ENCODE measurements at places on chromosomes 6 and 20. TPM values are rescaled to one million over a fixed set of nuclear protein-coding genes. Genes with fewer than 3 reads are reported as not detected.

GRCh38 chr20:17202030-17202429 is 24.8 kb upstream of the PCSK2 start:
- H3K4me3 ChIP-seq, result no peak overlapping the region
- H3K27ac ChIP-seq, result no peak overlapping the region
- no peaks in the 10 kb centered on the region for H3K4me1 ChIP-seq
- no peaks in the 10 kb centered on the region for H3K36me3 ChIP-seq
- DNase-seq, result no peak

- H3K36me3 ChIP-seq, result no peaks in the 10 kb centered on the region
- H3K4me3 ChIP-seq, result no peak overlapping the region
- no peak overlapping the region for H3K27ac ChIP-seq
- H3K4me1 ChIP-seq, result peaks cover 11% of the 10 kb centered on the region
- no peak for DNase-seq
These were observed 31.2 kb upstream of the CCND3 start for GRCh38 chr6:41972826-41973225.

GRCh38 chr6:19921786-19922185 is 84.6 kb downstream of the ID4 start:
- no peak for DNase-seq
- no peak overlapping the region for H3K4me3 ChIP-seq
- no peaks in the 10 kb centered on the region for H3K27me3 ChIP-seq
- no peaks in the 10 kb centered on the region for H3K4me1 ChIP-seq

Gene PGC
- not detected for total RNA-seq

Gene SLC17A2
- total RNA-seq, result not detected

GRCh38 chr6:33172688-33173534 is 19.4 kb downstream of the COL11A2 start:
- H3K4me3 ChIP-seq, result no peak overlapping the region
- H3K27me3 ChIP-seq, result no peaks in the 10 kb centered on the region
- no peak overlapping the region for H3K27ac ChIP-seq
- DNase-seq, result peak; percentile 14

DNA sequence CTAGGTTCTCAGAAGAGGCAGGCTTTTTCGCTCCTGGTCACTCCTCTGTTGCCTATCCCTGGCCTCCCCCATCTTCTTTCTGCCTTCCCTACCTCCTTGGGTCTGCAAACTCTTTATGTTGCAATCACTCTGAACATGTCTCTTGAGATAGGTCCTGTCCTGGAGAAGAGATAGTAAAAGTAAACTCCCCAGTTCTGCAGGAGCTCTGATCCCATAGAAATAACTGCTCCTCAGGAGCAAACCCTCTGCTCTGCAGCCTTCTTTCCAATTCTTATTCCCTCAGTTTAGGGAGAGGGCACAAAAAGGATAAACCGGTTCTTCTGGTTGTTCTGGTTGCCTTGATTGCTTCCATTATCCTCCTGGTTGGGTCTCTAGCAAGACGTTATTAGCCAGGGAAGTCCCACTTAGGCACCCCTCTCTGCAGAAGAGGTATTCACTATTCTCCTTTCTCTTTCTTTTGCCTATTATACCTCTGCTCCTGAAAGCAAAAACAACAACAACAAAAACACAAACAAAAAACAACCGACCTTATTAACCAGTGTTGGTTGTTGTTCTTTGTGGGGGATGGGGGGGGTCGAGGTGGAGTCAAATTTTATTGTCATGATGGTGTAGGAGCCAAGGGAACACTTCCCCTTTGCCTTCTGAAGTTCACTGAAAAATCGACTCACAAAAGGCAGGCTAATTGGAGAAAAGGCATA is 973 bp downstream of the TRIM38 start:
- H3K36me3 ChIP-seq, result no peaks in the 10 kb centered on the region
- H3K27ac ChIP-seq, result no peak overlapping the region
- peak overlapping the region; percentile 59 for H3K4me3 ChIP-seq
- H3K4me1 ChIP-seq, result no peaks in the 10 kb centered on the region
- H3K27me3 ChIP-seq, result no peaks in the 10 kb centered on the region

GRCh38 chr6:145044641-145045246 is 690.6 kb downstream of the EPM2A start:
- H3K4me3 ChIP-seq, result no peak overlapping the region
- peak; percentile 55 for DNase-seq
- H3K36me3 ChIP-seq, result no peaks in the 10 kb centered on the region
- no peaks in the 10 kb centered on the region for H3K4me1 ChIP-seq

GRCh38 chr6:33576668-33577067 is 3.4 kb downstream of the BAK1 start:
- no peaks in the 10 kb centered on the region for H3K27me3 ChIP-seq
- no peak overlapping the region for H3K27ac ChIP-seq
- H3K4me3 ChIP-seq, result no peak overlapping the region
- H3K36me3 ChIP-seq, result peaks cover 22% of the 10 kb centered on the region
- no peak for DNase-seq

DNA sequence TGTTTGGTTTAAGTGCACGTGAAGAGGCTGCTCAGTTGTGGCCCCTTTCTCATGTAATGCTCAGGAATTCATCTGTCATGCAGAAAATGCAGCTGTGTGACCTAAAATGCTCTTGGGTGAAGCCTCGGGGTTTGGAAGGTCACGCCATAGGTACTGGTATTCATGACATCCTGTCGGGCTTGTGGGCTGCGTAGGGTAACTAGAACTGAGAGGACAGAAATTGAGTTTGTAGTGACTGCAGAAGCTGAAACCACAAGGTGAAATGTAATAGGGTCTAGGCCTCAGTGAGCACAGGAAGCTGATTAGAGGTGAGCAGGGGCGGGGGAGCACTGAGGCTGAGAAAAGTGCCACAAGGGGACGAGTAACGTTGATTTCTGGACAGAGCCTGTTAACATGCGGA is 128.8 kb downstream of the SOBP start:
- no peaks in the 10 kb centered on the region for H3K36me3 ChIP-seq
- peaks cover 2% of the 10 kb centered on the region for H3K27me3 ChIP-seq
- DNase-seq, result no peak
- H3K4me1 ChIP-seq, result no peaks in the 10 kb centered on the region
- H3K4me3 ChIP-seq, result no peak overlapping the region

DNA sequence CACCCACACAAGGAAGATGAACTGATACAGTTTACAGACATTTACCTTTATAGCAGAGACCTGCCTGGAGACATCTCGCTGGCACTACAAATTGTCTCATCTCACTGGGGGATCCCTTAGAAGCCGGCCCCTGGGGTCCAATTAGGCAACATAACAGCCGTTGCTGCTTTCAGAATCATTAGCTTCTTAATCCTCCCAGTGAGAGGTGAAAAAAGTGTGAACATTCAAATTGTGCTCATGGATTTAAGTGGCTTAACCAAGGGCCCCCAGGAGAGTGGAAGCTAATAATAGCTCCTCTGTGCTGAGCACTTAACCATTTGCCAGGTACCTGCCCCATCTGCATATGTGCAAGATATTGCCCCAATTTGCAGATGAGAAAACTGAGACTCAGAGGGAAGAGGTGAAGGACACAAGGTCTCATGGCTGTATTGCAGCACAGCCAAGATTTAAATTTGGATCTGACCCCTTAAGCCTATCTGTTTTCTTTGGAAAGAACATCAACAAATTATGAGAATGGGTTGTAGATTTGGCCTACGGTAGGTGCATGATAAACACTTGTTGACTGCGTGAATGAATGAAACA is 101.0 kb downstream of the EYA2 start:
- H3K4me3 ChIP-seq, result no peak overlapping the region
- H3K4me1 ChIP-seq, result no peaks in the 10 kb centered on the region
- no peak for DNase-seq
- no peak overlapping the region for H3K27ac ChIP-seq

DNA sequence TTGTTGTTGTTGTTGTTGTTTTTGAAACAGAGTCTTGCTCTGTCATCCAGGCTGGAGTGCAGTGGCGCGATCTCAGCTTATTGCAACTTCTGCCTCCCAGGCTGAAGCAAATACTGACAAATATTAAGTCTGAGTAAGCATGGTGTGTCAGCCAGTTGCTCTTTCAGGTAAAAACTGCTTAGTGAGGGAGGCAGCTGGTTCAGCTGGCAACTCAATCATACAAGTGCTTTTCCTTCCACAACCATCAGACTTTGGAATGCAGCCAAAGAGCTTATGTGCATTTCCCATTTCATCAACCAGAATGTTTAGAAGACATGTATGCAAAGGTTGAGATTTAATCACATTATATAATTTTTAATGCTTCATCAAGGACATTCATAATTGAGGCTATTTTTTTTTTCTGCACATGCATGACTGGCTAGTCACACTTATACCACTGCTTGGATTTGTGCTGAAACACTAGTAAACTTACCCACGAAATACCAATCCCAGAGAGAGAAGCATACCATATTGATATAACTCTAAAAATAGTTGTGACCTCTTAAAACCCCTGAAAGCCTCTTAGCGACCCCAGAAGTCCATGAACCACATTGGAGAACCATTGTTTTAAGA is 56.0 kb downstream of the CLIC5 start:
- no peaks in the 10 kb centered on the region for H3K4me1 ChIP-seq
- peaks cover 3% of the 10 kb centered on the region for H3K27me3 ChIP-seq
- no peak overlapping the region for H3K4me3 ChIP-seq
- peak; percentile 48 for DNase-seq
- H3K36me3 ChIP-seq, result no peaks in the 10 kb centered on the region
- H3K27ac ChIP-seq, result no peak overlapping the region

Gene EPB41L1
- total RNA-seq, result 35.0 TPM

Gene TPX2
- 41.6 TPM for total RNA-seq

DNA sequence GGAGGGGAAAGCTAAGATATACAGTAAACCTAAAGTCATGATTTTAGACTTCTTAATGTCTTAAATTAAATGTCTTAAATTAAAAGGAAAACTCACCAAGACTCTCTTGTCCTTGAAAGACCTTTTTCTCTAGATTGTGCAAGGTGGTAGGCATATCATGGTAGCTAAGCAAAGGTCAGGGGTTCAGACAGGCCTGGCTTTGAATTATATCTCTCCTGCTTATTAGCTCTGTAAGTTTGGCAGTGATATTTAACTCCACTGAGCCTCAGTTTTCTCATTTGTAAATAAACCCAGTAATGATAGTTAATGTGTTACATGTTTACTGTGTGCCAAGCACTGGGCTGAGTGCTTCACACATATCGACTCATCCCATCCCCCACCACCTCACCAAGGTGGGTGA is 203.3 kb downstream of the SLC24A3 start:
- no peak overlapping the region for H3K27ac ChIP-seq
- no peak for DNase-seq
- H3K36me3 ChIP-seq, result no peaks in the 10 kb centered on the region

- H3K36me3 ChIP-seq, result no peaks in the 10 kb centered on the region
- H3K27ac ChIP-seq, result no peak overlapping the region
- no peak for DNase-seq
- H3K4me1 ChIP-seq, result peaks cover 4% of the 10 kb centered on the region
- H3K27me3 ChIP-seq, result peaks cover 26% of the 10 kb centered on the region
These were observed 7.7 kb downstream of the OPN5 start for GRCh38 chr6:47789553-47789952.

- H3K4me3 ChIP-seq, result no peak overlapping the region
- H3K36me3 ChIP-seq, result no peaks in the 10 kb centered on the region
- no peaks in the 10 kb centered on the region for H3K4me1 ChIP-seq
- H3K27ac ChIP-seq, result no peak overlapping the region
These were observed 133.4 kb downstream of the FNDC1 start for GRCh38 chr6:159302594-159302992.

DNA sequence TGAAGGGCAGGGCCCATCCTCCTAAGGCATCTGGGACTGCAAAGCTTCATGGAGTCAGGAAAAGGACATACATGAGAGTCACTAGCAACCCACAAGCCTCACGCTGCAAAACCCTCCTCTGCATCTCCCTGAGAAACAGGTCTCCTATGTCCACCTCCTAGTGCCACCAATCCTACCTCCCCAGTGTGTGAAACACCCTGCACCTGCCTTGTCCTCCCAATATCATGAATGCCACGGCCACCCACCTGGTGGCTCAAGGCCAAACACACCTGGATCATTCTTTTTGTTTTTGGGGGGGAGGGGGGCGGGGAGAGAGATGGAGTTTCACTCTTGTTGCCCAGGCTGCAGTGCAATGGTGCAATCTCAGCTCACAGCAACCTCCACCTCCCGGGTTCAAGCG is 90.5 kb downstream of the ZMYND8 start:
- no peaks in the 10 kb centered on the region for H3K27me3 ChIP-seq
- no peak for DNase-seq
- no peak overlapping the region for H3K4me3 ChIP-seq
- H3K4me1 ChIP-seq, result no peaks in the 10 kb centered on the region
- H3K27ac ChIP-seq, result no peak overlapping the region

- no peaks in the 10 kb centered on the region for H3K36me3 ChIP-seq
- no peak for DNase-seq
- H3K4me3 ChIP-seq, result no peak overlapping the region
- H3K27ac ChIP-seq, result no peak overlapping the region
These were observed 128.1 kb downstream of the CEBPB start for GRCh38 chr20:50318710-50319109.

Gene GNAS
- total RNA-seq, result 2,003 TPM

Gene APOBEC2
- total RNA-seq, result not detected

Gene FAM209B
- total RNA-seq, result 0.60 TPM

GRCh38 chr6:3732345-3733141 is 19.0 kb downstream of the PXDC1 start:
- H3K4me1 ChIP-seq, result peaks cover 13% of the 10 kb centered on the region
- H3K4me3 ChIP-seq, result no peak overlapping the region
- H3K27me3 ChIP-seq, result no peaks in the 10 kb centered on the region
- peak; percentile 97 for DNase-seq
- peak overlapping the region; percentile 25 for H3K27ac ChIP-seq
- peaks cover 59% of the 10 kb centered on the region for H3K36me3 ChIP-seq

DNA sequence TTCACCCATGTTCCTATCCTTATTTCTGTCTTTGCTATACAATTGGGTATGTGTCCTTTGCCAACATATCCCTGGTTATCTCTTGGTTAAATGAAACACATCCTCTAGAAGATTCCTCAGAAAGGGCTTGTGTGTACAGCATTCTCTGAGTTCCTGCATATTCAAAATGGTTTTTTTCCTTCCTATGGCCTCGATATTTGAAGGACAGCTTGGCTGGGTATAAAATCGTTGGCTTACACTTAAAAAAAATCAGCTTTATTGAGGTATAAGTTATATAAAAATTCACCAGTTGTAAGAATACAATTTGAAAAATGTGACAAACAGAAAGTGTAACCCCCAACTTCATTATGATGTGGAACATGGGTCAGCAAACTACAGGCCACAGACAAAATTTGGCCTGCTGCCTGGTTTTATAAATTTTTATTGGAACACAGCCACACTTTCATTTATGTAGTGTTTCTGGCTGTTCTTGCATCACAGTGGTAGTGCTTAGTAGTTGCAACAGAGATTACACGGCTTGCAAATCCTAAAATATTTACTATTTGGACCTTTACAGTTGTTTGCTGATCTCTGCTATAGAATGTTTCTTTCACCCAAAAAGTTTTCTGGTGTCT is 16.7 kb downstream of the PCMT1 start:
- peaks cover 4% of the 10 kb centered on the region for H3K36me3 ChIP-seq
- H3K4me1 ChIP-seq, result no peaks in the 10 kb centered on the region
- H3K27ac ChIP-seq, result no peak overlapping the region
- H3K4me3 ChIP-seq, result no peak overlapping the region
- H3K27me3 ChIP-seq, result no peaks in the 10 kb centered on the region

Gene MCHR2
- not detected for total RNA-seq

Gene SYCP2
- total RNA-seq, result 0.27 TPM

DNA sequence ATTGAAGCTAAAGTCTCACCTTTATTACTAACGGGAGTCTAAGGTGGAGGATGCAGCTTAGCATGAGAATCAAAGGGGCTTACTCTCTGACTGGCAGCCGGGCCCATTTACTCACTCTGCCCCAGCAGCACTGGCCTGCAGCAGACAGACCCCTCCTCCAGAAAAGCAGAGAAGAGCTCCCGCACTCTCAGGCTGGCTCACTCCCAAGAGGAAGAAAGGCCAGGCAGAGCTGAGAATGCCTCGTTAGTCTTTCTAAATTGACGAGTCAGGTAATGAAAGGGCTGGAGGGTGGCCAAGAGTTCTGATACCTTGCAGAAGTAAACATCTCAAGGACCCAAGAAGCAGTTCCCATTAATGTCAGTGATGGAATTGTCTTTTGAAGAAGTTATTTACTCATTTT is 44.5 kb upstream of the IL20RA start:
- H3K4me1 ChIP-seq, result no peaks in the 10 kb centered on the region
- DNase-seq, result no peak
- no peak overlapping the region for H3K27ac ChIP-seq
- H3K27me3 ChIP-seq, result peaks cover 10% of the 10 kb centered on the region
- no peak overlapping the region for H3K4me3 ChIP-seq
